H9 (cell line): ENCODE measurements at places on chromosomes 16 and 17. TPM values are rescaled to one million over a fixed set of nuclear protein-coding genes. Genes with fewer than 3 reads are reported as not detected.
A peak's percentile ranks its signal among the peaks of the same experiment; 100 is the strongest.

- no peaks in the 10 kb centered on the region for H3K36me3 ChIP-seq
- no peaks in the 10 kb centered on the region for H3K27me3 ChIP-seq
- H3K27ac ChIP-seq = no peak overlapping the region
- no peak overlapping the region for H3K4me3 ChIP-seq
These were observed 10.3 kb upstream of the IL4R start for GRCh38 chr16:27303256-27304100.

- peak overlapping the region; percentile 93 for H3K4me3 ChIP-seq
- peak overlapping the region; percentile 80 for H3K27ac ChIP-seq
- no peak for DNase-seq
These were observed 706 bp downstream of the TEN1 start for GRCh38 chr17:75979705-75980187.

Gene MYL4
- 0.26 and 0.66 TPM in 2 replicates for total RNA-seq

Gene TRPV3
- total RNA-seq = 0.63 and 1.2 TPM in 2 replicates

GRCh38 chr17:29155966-29156338, 24.2 kb downstream of the MYO18A start:
- H3K4me3 ChIP-seq = no peak overlapping the region
- no peaks in the 10 kb centered on the region; the same call in 2 of the 3 replicates for H3K36me3 ChIP-seq
- H3K27me3 ChIP-seq = no peaks in the 10 kb centered on the region
- peaks cover 17% of the 10 kb centered on the region for H3K4me1 ChIP-seq
- no peak overlapping the region for H3K27ac ChIP-seq

GRCh38 chr16:51696376-51696775, 545.3 kb upstream of the SALL1 start:
- H3K27me3 ChIP-seq = no peaks in the 10 kb centered on the region
- no peak overlapping the region for H3K4me3 ChIP-seq
- no peaks in the 10 kb centered on the region; the same call in 1 of the 2 replicates for H3K4me1 ChIP-seq
- 0 out of 3 replicates have a peak, but pooled peaks cover under 1% of the 10 kb centered on the region for H3K36me3 ChIP-seq
- H3K27ac ChIP-seq = no peak overlapping the region

- no peaks in the 10 kb centered on the region for H3K4me1 ChIP-seq
- no peaks in the 10 kb centered on the region for H3K36me3 ChIP-seq
- H3K4me3 ChIP-seq = no peak overlapping the region
- H3K27me3 ChIP-seq = no peaks in the 10 kb centered on the region
- no peak overlapping the region for H3K27ac ChIP-seq
These were observed 110.7 kb upstream of the FAM20A start for GRCh38 chr17:68711858-68712257.

GRCh38 chr17:42060231-42060630, 9.8 kb upstream of the C17orf113 start:
- H3K27me3 ChIP-seq = no peaks in the 10 kb centered on the region
- H3K36me3 ChIP-seq = no peaks in the 10 kb centered on the region
- peaks cover 2% of the 10 kb centered on the region; the same call in 1 of the 2 replicates for H3K4me1 ChIP-seq
- DNase-seq = no peak
- no peak overlapping the region for H3K27ac ChIP-seq
- no peak overlapping the region for H3K4me3 ChIP-seq

Gene GPR179
- not detected in 2 replicates for total RNA-seq

DNA sequence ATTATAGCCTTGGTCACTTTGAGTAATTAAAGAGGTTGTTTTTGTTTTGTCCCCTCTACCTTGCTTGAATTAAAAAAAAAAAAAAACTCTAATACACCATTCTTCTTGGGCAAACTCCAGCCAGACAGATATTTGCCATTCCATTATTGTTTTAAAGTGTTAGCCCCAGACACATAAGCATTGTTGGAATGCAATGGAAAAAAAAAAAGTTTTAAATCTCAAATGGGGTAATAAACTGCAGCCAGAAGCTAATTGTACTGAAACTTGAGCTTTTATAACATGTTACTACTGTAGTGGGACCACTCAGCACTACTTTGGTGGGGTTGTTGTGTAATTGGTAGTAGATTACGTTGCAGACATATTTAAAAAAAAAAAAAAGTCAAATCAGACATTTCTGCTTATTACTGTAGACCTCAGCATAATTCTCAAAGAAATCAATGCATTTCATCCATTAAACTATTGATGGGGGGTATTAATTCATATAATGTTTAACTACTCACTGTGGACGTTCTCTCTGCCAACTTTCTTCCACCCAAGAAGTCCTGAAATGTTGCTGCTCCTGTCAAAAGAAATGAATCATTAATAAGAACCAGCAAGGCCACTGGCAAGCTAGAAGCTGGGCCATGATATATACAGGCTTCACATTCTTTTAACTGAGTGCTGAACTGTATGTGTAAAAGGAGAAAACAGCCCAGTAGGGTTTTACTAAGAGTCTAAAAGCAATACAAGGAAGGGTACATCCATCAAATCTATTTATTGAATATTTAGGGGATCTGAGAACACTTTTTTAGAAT, 626.6 kb upstream of the SOX9 start:
- no peak overlapping the region for H3K4me3 ChIP-seq
- no peaks in the 10 kb centered on the region for H3K36me3 ChIP-seq
- no peak overlapping the region for H3K27ac ChIP-seq
- no peaks in the 10 kb centered on the region for H3K27me3 ChIP-seq
- DNase-seq = no peak
- H3K4me1 ChIP-seq = no peaks in the 10 kb centered on the region

GRCh38 chr17:67456889-67457288, 79.8 kb downstream of the PITPNC1 start:
- H3K36me3 ChIP-seq = peaks cover 19% of the 10 kb centered on the region
- no peaks in the 10 kb centered on the region for H3K27me3 ChIP-seq
- H3K4me3 ChIP-seq = no peak overlapping the region
- no peak overlapping the region for H3K27ac ChIP-seq
- no peaks in the 10 kb centered on the region for H3K4me1 ChIP-seq
- no peak for DNase-seq

Gene C17orf113
- total RNA-seq = 1.0 and 1.2 TPM in 2 replicates

DNA sequence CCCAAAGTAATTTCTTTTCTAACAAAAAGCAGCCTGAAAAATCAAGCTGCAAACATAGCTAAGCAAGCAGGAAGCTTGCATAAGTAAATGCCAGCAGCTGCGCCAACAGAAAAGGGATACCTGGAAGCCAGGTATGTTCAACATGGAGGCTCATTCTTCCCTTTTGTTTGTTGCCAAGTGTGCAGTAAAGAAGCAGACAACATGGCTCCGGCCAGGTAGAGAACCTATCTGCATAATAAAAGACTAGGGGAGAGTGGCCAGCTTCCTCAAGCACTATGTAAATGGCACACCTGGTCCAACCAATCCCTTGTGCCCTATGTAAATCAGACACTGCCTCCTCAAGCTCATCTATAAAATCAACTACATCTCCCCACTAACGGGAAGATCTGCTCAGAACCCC, 1407.0 kb downstream of the CDH11 start:
- no peaks in the 10 kb centered on the region for H3K27me3 ChIP-seq
- no peak overlapping the region for H3K4me3 ChIP-seq
- H3K4me1 ChIP-seq = no peaks in the 10 kb centered on the region

DNA sequence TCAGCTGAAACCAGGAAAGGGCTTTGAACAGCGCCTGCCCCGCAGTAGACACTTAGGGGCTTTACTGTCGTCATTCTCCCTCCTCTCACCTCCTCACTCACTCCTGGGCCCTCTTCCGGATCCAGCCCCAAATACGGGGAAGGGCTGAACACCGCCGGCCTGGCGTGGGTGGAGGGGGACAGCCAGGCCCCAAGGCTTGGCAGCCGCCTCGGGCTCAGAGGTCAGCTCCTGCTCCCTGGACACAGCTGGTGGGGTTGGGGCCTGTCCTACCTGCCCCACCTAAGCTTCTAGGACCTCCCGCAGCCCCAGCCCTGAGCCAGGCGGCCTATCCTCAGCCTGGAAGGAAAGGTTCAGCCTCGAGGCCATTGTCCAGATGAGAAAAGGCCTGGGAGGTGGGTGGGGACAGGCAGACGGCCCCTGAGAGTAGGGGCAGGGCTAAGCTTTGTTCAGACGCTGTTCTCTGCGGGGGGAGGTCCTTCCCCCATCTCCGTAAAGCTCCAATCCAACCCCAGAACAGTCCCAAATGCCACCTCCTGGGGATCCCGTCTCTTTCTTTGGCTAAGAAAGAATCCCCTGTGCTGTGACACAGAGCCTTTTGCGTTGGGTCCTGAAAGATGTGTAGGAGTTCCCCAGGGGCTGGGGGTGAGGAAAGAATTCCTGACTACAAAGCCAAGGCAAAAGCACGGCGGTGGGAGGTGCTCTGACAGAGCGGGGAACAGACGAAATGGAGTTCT, 881 bp upstream of the LLGL1 start:
- peak overlapping the region; percentile 96 for H3K4me3 ChIP-seq
- H3K36me3 ChIP-seq = peaks cover 2% of the 10 kb centered on the region; the same call in 1 of the 2 replicates
- peak overlapping the region; percentile 93 for H3K27ac ChIP-seq
- no peaks in the 10 kb centered on the region for H3K27me3 ChIP-seq
- peaks cover 3% of the 10 kb centered on the region; the same call in 1 of the 2 replicates for H3K4me1 ChIP-seq

DNA sequence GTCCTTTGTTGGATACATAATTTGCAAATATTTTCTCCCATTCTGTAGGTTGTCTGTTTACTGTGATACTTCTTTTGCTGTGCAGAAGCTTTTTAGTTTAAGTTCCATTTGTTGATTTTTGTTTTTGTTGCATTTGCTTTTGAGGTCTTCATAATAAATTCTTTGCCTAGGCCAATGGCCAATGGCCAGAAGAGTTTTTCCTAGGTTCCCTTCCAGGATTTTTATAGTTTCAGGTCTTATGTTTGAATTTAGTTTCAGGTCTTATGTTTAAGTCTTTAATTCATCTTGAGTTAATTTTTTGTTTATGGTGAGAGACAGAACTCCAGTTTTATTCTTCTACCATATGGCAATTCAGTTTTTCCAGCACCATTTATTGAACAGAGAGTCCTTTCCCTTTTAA, 90.1 kb upstream of the GOT2 start:
- H3K4me1 ChIP-seq = no peaks in the 10 kb centered on the region
- no peak overlapping the region for H3K27ac ChIP-seq
- H3K36me3 ChIP-seq = peaks cover 6% of the 10 kb centered on the region
- no peak overlapping the region for H3K4me3 ChIP-seq
- no peaks in the 10 kb centered on the region for H3K27me3 ChIP-seq
